IMR-90 (cell line): ENCODE measurements at places on chromosomes 3 and 15. TPM values are rescaled to one million over a fixed set of nuclear protein-coding genes. Genes with fewer than 3 reads are reported as not detected.

DUOXA2 gene
- total RNA-seq: not detected in 2 replicates

RHOA gene
- 879 and 897 TPM in 2 replicates for total RNA-seq

POTEB2 gene
- not detected in 2 replicates for total RNA-seq

GRCh38 chr3:10693457-10693856 is 122.6 kb upstream of the SLC6A11 start:
- peak; percentile 3 for DNase-seq

GRCh38 chr3:162610261-162610660 is 1113.7 kb downstream of the OTOL1 start:
- no peak for DNase-seq

- DNase-seq: peak; percentile 68
These were observed 42.7 kb upstream of the PRICKLE2 start for GRCh38 chr3:64267721-64268604.

DNA sequence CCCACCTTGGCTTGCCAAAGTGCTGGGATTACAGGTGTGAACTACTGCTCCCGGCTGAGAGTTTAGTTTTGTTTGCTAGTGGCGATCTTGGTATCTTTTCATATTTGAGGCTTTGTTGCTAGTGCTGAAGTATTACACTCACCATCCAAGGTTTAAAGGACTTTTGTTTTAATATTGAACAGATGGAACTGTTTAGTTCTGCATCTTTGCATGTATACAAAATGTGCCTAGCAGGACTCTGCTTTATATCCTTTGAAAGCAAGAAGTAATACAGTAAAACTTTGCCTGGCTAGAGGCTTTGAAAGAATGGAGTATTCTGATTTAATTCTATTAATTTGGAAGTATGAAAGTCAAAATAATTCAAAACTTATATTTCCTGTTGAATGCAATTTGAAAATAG is 77.8 kb upstream of the CHRNB4 start:
- DNase-seq: no peak

DNA sequence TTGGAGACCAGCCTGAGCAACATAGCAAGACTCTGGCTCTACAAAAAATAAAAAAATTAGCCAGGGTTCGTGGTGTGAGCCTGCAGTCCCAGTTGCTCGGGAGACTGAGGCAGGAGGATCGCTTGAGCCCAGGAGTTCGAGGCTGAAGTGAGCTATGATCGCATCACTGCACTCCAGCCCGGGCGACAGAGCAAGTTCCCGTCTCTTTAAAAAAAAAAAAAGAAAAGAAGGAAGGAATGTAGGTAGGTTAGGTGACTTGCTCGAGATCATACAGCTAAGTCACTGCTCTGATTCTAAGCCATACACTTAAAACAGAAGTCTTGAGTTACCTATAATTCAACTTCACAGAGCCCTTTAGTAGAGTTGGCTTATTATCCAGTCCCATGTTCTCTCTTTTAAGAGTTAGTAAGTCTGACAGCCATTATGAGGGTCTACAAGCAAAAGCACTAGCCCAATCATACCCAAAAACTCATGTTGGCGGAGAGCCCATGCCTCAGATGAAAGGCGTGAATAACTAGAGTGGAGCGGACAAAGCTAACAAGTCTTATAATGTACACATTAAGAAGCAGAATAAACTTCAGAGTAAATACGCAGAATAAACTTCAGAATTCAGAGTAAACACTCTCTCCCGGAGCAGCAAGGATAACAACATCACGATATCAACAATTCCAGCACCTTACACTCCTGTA is 768 bp downstream of the AAGAB start:
- peak; percentile 31 for DNase-seq

- peak; percentile 57 for DNase-seq
These were observed 39.8 kb downstream of the CCDC12 start for GRCh38 chr3:46936733-46937250.

ISLR2 gene
- total RNA-seq: not detected in 2 replicates

GRCh38 chr15:52924630-52925029 is 134.5 kb upstream of the ONECUT1 start:
- DNase-seq: no peak

IL12A gene
- 0.90 and 1.1 TPM in 2 replicates for total RNA-seq

GRCh38 chr15:26045516-26045915 is 182.4 kb upstream of the ATP10A start:
- no peak for DNase-seq

GRCh38 chr3:39168156-39168780 is 14.9 kb upstream of the CSRNP1 start:
- DNase-seq: no peak

- no peak for DNase-seq
These were observed 11.3 kb downstream of the UBR1 start for GRCh38 chr15:43094416-43095030.

GRCh38 chr15:77921664-77922063 is 155.8 kb downstream of the TBC1D2B start:
- no peak for DNase-seq

DNA sequence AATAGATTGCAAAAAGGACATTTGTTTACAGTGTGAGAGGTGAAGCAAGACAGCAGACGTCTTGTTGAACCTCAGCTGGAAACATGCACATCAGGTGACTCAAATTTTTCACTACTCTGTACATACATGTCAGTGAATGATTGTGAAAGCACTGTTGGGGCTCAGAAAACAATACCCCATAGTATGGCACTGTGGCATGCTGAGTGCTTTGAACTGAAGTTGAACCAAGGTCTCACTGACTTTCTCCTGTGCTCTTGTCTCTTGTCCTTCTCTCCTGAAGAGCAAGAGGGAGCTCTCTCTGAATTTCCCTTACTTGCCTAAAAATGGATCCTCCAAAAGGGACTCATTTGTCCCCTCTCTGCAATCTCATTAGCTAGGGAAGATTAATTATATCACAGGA is 24.5 kb upstream of the NEDD4 start:
- no peak for DNase-seq

PLS1 gene
- 0.90 and 1.7 TPM in 2 replicates for total RNA-seq

- DNase-seq: peak; percentile 100
These were observed 35.3 kb upstream of the SEMA4B start for GRCh38 chr15:90165659-90166489.

XYLB gene
- total RNA-seq: 2.5 and 3.0 TPM in 2 replicates

- DNase-seq: no peak
These were observed 210.0 kb downstream of the MYRIP start for GRCh38 chr3:40019376-40019775.

GRCh38 chr15:71296315-71296679 is 181.0 kb downstream of the THSD4 start:
- no peak for DNase-seq

ARHGAP11A gene
- total RNA-seq: 28.6 and 29.0 TPM in 2 replicates

DNA sequence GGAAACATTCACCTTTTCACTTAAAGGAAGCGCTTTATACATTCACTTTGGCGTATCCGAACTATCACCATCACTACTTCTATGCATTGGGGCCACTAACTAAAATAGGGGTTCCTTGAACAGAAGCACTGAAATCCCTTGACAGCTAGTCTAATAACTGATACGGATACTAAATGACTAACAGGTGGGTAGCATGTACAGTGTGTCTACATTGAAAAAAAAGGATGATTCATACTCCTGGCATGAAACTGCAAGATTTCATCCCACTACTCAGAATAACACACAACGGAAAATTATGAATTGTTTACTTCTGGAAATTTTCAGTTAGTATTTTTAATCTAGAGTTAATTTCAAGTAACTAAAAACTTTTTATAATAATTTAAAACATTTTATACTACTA is 96.7 kb downstream of the SMARCC1 start:
- peak; percentile 50 for DNase-seq

DNA sequence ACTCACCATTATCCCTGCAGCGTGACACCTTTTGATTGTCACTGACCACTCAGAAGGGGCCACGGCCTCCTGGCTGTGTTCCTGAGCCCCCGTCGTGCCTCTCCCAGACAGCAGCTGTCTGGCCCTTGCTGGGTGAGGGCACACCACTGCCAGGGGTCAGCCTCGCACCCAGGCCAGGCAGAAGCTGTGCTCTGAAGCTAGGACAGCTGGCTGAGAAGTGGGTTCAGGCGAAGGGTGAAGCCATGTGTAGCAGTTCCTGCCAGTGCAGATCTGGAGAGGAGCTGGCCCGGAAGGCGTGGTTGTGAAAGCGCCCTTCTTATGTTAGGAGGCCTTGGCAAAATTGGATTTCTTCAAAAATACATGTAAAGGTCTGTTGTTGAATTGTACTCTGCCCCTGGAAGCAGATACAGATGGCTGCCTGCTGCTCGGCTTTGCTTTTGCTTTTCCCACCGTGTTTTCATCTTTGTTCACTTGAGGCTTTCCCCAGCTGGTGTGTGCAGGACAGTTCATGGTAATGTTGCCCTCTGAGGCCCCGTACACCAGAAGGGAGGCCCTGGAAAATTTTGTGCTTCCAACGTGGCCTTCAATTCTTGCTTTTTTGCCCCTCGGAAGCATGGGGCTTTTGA is 49.1 kb downstream of the KLHL25 start:
- no peak for DNase-seq

DNA sequence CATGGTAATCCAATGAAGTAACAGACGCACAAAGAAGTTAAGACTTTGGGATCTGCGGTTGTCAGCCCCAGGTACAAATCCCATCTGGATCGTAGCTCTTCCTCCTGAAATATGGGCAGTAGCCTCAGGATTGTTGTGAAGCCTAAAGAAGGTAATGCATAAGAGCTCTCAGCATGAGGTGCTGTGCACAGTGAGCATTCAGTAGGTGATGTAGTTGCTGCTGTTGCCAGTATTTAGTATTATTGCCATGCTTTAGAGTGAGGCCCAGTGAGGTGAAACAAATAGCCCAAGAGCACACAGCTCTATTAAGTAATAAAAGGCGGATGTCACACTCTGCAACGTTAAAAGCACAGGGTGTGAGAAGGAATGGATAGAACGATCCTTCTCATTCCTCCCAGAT is 225.7 kb downstream of the GABRG3 start:
- no peak for DNase-seq

SLC22A14 gene
- under 0.01 TPM in 1 of 2 replicates, not detected in the other for total RNA-seq

GRCh38 chr15:40511093-40511471 is 40.3 kb downstream of the CHST14 start:
- no peak for DNase-seq

LEKR1 gene
- 0.36 and 0.56 TPM in 2 replicates for total RNA-seq

DNA sequence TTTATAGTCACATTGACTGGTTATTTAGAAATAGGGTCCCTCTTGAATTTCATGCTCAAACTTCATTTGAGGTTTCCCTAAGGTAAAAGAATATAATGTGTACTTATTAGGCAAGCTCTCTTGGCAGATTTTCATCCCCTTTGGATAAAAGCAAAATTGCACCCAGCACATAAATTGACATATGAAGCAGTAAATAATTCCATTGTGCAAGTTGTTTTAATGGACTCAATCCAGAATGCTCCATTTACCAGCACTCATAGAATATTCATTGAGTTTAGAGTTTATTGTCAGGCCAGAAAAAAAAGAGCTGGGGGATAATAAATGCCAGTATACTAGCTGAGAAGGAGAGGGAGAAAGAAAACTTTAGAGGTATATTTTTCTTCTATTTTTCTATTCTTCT is 136.8 kb downstream of the TPRG1 start:
- no peak for DNase-seq

- DNase-seq: peak; percentile 51
These were observed 17.4 kb downstream of the GPR160 start for GRCh38 chr3:170055209-170055608.

DNA sequence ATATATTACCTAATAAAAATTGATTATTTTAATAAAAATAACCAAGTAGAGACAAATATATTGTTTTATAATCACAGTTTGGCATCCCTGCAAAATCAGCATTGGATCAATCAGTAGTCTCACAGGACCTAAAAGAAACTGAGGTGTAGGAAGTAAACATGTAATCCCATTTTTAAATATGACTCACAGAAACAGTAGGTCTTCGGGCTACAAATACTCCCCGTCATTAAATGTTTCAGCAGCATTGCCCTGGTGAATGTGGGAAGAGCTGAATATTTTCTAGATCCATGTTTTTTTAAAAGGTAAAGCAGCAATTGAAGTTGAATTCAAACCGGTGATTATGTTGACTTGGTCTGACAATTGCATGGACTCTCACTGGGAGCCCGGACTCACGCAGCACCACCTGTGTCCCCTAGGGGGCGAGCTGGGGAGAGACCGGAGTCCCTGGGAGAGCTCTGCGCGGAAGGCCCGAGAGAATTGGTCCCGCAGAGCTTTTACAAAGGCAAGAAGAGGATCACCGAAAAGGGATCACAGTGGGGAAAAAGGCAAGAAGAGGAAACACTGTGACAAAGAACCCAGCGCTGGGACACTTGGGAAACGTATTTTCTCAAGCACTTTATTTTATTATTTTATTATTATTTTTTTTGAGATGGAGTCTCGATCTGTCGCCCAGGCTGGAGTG is 17.2 kb upstream of the USP3 start:
- DNase-seq: peak; percentile 61

DNA sequence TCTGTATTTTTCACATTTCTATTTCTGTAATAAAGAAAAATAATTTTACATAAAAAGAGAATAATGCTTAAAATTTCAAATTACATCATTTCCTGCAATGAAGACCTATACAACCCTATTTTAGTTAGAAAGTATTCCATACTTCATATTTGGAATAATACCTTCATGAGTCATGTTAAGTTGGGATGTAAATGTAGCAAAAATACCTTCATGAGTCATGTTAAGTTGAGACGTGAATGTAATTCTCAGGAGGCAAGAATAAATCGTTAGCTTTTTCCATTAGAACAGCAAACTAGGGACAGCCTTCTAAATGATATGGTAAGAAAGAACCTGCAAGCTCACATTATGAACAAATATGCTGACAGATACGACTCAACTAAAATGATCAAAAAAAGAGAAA is 91.9 kb downstream of the NAALADL2 start:
- peak; percentile 91 for DNase-seq

DPPA2 gene
- not detected in 2 replicates for total RNA-seq

DNA sequence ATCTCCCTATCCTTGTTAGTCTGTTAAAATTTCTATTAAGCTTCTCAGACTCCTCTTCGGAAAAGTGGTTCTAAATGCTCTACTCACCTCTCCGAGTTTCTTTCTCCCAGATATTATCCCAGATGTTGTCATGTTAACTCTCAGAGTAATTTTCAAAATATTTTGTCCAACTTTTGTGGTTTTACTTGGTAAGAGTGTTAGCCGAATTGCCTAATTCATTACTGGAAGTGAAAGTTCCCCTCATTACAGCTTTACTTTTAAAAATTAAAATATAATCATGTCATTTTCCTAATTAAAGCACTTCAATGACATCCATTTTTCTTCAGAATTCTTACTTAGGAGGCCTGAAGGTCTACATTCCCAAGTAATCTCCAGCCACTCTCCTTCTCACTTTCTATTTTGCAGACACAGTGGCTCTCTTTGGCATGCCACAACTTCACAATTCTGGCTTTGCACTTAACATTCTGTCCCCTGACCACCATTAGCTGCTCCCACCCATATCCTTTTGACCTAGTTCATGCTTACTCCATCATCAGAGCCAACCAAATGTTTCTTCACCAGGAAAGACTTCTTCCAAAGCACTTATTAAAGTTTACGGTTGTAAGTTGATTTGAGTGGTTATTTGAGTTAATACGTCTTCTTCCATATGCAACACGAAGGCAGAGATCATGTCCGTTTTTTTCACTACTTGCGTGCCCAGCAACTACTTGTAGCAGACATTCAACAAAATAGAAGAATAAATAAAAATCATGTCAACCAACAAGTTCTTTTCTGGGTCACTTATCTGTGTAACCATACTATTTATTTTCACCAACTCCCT is 10.2 kb upstream of the TIPARP start:
- no peak for DNase-seq

GRCh38 chr3:181690769-181691168 is 21.0 kb upstream of the SOX2 start:
- DNase-seq: no peak

GRCh38 chr3:42502429-42503250 is at the start of gene VIPR1:
Gene VIPR1, plus strand, starts transcription at chr3:42502643. Its CDS starts 93 bp downstream, at chr3:42502736.
- no peak for DNase-seq

- no peak for DNase-seq
These were observed 9.6 kb downstream of the C3orf18 start for GRCh38 chr3:50557915-50558314.
